ENCODE measurements at places on chromosomes 5 and 9. TPM values are rescaled to one million over a fixed set of nuclear protein-coding genes. Genes with fewer than 3 reads are reported as not detected.
A peak's percentile ranks its signal among the peaks of the same experiment; 100 is the strongest.

The TLR4 gene
- total RNA-seq, result 19.5 TPM

The C5orf58 gene
- not detected for total RNA-seq

The REEP2 gene
- 0.21 TPM for total RNA-seq

The C9orf50 gene
- not detected for total RNA-seq

The ZBED3 gene
- 0.09 TPM for total RNA-seq

The LVRN gene
- total RNA-seq, result 0.74 TPM

The ELOVL7 gene
- total RNA-seq, result 0.05 TPM

The PCDHA9 gene
- under 0.01 TPM for total RNA-seq

The PCDHB7 gene
- 0.85 TPM for total RNA-seq

The TMEM215 gene
- not detected for total RNA-seq

The TPRN gene
- total RNA-seq, result 6.1 TPM

The SPINK4 gene
- total RNA-seq, result not detected

The RMRP gene
- total RNA-seq, result 826 TPM

- DNase-seq, result no peak
These were observed 64.1 kb downstream of the COL23A1 start for GRCh38 chr5:178525906-178526732.

DNA sequence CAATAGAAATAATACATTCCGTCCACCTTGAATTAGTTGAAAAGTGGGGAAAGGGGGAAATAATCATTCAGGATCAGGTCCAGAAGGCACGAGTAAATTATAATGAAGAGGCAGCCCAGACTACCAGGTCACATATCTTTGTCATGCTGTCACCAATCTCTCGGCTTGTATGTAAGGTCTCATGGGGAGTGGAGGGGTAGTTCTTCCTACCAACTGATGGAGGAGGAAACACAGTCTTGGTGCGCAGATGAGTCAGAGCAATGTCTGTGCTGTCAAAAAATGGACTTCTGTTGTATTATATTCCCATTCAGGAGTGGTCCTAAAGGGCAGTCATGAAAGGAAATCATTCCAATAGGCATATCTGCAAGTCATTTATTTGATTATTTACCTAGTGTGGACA, 164.2 kb upstream of the PTGER4 start:
- DNase-seq, result no peak

DNA sequence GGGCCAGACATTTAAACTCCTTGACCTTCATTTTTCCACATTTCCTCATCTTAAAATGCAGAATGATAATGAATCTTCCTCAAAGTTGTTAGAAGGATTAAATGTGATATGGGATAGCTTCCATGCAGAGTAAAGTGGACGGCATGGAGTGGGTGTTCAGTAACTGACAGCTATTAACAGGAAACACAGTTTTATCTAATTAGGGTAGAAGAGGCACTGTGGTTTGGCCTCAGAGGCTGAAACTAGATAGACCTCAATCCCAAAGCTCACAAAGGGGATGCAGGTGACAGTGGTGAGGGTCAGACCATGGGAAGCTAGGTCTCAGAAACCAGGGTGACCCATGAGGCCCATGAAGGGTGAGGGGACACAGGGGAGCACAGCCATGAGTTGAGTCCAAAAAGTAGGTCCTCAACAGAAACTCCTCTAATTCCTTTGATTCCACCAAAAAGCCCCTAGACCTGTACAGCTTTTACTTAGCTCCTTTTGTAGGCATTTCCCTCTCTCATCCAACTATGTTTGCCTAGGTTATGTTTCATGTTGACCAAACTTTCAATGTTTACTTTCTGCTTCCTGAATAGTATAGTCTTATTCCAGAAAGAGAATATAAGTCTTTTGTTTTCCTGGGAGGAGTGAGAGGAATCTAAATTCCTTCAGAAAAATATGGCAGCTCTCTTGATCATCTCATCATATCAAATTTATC, 27.9 kb upstream of the GLDC start:
- DNase-seq, result no peak

DNA sequence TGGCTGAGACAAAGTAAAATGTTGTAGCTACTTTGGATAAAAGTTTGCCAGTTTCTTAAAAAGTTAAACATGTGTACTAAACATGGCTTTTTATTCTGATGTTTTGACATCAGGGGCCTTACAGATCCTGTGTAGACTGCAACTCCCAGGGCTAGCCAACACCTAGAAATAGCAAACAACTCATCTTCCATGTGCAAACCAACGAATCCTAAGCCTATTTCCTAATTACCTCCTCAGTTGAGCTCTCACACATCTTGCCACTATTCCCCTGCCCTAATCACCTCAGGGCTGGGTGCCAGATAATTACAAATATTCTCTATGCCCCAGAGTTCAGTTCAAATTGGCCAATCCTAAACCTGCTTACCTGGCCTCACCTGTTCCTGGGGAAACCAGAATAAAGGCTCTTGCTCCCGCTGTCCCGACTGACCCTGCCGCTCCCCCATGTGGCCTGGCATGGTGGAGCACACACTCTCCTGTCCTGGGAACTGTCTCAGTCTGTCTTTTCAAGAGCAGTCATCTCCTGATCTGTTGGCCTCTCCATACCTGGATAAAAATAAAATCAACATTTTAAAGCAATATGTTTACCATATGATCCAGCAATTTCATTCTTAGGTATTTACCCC, 37.1 kb upstream of the FAM169A start:
- DNase-seq, result no peak

- no peak for DNase-seq
These were observed 353.4 kb downstream of the SPOCK1 start for GRCh38 chr5:137145721-137146120.

- peak; percentile 78 for DNase-seq
These were observed 15.1 kb downstream of the RPS14 start for GRCh38 chr5:150434464-150434863.

- DNase-seq, result no peak
These were observed 286.8 kb downstream of the ARHGAP26 start for GRCh38 chr5:143056792-143057579.

- DNase-seq, result no peak
These were observed 70.5 kb downstream of the SMIM23 start for GRCh38 chr5:171855798-171856763.

- DNase-seq, result no peak
These were observed 6.3 kb downstream of the NR4A3 start for GRCh38 chr9:99828054-99828416.

- no peak for DNase-seq
These were observed 480.9 kb upstream of the WWC1 start for GRCh38 chr5:167810573-167810972.

- DNase-seq, result no peak
These were observed 659.8 kb downstream of the TLE4 start for GRCh38 chr9:80231318-80232236.

- DNase-seq, result no peak
These were observed 115.5 kb downstream of the C9orf50 start for GRCh38 chr9:129505270-129505902.

- DNase-seq, result peak; percentile 79
These were observed 35.6 kb downstream of the TRIO start for GRCh38 chr5:14178671-14179211.

- no peak for DNase-seq
These were observed 51.0 kb upstream of the NFIL3 start for GRCh38 chr9:91474656-91475055.

DNA sequence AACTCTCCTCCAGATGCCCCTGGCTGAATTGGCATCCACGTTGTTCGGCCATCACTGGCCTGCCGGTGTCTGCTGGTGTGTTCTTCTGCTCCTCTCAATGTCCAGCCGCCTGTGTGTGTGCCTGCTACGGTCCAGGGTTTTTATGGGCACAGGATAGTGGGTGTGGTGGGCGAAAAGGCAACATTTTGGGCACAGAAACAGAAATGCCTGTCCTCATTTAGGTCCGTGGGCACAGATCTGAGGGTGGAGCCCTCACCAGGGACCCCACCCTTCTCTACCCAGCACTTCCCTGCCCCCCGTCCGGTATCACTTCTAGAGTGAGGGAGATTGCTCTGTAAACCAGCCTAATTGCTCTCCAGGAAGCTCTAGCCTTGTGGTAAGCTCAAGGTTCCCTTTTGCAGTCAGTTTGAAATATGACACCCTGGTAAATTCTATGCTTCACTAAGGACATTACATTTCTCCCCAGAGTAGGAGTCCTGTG, 410.1 kb downstream of the MAT2B start:
- DNase-seq, result no peak

- DNase-seq, result no peak
These were observed 11.8 kb downstream of the SLC12A7 start for GRCh38 chr5:1099926-1100663.

DNA sequence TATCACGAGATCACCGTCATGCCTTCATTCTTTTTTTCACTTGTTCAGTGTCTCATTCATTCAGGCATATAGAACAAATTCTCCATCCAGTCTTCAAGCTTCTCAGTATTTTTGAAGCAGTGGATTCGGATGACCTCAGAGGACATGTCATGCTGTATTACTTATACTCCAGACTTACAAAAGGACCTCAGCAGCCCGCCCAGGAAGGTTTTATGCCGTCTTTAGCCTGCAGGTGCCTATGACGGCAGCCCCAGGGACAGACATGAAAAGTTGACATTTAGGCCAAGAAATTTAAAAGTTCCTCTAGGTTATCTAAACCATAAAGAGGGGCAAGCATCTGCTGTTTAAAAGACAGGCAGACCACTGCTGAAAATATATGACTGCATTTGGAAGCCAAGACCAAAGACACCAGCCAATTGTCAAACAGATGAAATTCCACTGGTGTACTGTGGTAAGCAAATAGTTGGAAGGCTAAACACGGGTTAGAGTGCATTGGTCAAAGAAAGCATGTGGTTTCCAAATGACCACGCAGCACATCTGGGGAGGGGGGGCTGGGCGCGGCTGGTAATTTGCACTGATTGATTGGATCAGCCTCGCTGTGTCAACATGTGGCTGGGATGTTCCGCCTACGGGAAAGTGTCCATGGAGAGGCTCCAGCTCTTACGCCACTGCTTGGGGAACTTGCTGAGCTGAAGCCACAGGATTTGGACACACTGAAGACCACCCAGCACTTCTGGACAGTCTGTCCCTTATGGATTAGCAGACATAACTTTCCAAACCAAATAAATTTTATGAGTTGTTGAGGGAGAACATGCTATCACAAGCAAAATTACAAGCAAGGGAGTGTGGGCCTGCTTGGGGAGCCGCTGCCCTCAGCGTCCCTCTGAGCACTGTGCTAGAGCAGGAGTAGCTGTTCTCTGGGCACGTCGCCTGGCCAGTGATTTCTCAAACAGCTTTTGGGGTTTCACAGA, 173.6 kb downstream of the FANCC start:
- DNase-seq, result peak; percentile 27

DNA sequence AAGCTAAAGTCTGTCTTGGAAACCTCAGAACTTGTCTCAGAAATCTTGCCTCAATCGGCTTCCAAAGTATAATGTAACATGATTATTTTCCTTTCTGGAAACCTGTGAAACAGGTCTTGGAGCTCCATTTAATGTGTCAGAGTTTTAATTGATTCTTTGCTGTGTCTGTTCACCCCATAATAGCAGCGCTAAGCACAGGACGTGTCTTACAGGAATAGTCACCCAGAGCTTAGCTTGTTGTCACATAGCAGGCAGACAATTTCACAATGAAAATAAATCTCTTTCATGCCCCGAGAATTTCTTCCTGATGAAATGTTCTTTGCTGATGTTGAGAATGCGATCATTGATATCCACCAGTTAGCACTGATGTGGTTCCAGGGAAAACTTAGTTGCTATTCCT, 40.2 kb upstream of the PTPN3 start:
- DNase-seq, result no peak

GRCh38 chr5:134545070-134545868, 19.8 kb downstream of the JADE2 start:
- no peak for DNase-seq
